ENCODE measurements at places on chromosomes 3 and 15. TPM values are rescaled to one million over a fixed set of nuclear protein-coding genes. Genes with fewer than 3 reads are reported as not detected.

The ARGFX gene
- total RNA-seq = not detected

The ZCWPW2 gene
- 3.8 TPM for total RNA-seq

The EIF5A2 gene
- total RNA-seq = 9.0 TPM

The TGM5 gene
- total RNA-seq = not detected

The FAM3D gene
- total RNA-seq = not detected

The CDHR4 gene
- not detected for total RNA-seq

The LRRIQ4 gene
- not detected for total RNA-seq

The GPR156 gene
- not detected for total RNA-seq

The MRAS gene
- 37.5 TPM for total RNA-seq

The GOLGA8F gene
- total RNA-seq = not detected

The AGTR1 gene
- not detected for total RNA-seq

The C3orf20 gene
- total RNA-seq = not detected

The NEIL1 gene
- 9.1 TPM for total RNA-seq

The CALML4 gene
- total RNA-seq = 2.4 TPM

The GRK7 gene
- not detected for total RNA-seq

The GATM gene
- 26.7 TPM for total RNA-seq

The CCDC39 gene
- total RNA-seq = not detected

The RASL12 gene
- total RNA-seq = not detected

The CHL1 gene
- 11.3 TPM for total RNA-seq

The GDPGP1 gene
- total RNA-seq = 4.2 TPM

The GRM2 gene
- not detected for total RNA-seq

The SUCLG2 gene
- 104 TPM for total RNA-seq

The HRG gene
- total RNA-seq = not detected

The GNAT1 gene
- not detected for total RNA-seq

The APOD gene
- 2.9 TPM for total RNA-seq

Data from G401 (cell line).